ENCODE measurements at places on chromosomes 7 and 10.
A peak's percentile ranks its signal among the peaks of the same experiment; 100 is the strongest.

DNA sequence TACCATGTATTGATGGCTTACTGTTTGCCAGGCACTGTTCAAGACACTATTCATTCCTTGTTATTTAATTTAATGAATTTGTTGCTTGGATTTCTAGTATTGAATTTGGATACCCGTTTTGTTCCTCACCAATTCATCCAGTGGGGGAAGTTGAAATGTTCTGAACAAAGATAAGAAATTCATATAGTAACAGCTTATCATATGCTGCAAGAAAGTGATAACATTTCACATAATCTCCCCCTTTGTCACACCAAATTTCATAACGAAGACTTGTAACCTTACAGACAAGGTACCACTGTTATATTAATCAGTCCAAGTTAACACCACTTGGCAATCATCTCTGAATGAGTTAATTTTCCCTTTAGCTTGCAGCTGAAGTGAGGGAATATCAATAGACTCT is 42.1 kb downstream of the SCIN start:
- DNase-seq, result no peak

DNA sequence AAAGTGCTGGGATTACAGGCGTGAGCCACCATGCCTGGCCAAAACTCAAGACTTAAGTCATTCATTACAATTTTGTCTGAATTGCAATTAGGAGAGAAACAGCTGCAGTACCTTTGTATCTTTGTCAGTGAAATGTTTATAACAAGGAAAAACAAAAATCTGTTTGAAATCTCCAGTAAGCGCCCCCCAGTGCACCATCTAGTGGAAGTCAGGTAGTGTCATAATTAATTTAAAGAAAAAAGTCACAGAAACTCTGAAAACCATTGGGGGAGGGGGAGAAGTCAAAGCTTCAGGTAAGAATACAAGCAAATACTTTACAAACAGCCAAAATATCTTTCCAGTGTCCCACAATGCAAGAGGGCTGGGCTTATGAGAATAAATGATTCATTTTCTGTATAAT is 2.8 kb downstream of the MPP7 start:
- DNase-seq, result no peak

- DNase-seq, result no peak
These were observed 101.3 kb upstream of the LRRC4 start for GRCh38 chr7:128132426-128133069.

- DNase-seq, result no peak
These were observed 56.4 kb upstream of the PLPP4 start for GRCh38 chr10:120400601-120401000.

DNA sequence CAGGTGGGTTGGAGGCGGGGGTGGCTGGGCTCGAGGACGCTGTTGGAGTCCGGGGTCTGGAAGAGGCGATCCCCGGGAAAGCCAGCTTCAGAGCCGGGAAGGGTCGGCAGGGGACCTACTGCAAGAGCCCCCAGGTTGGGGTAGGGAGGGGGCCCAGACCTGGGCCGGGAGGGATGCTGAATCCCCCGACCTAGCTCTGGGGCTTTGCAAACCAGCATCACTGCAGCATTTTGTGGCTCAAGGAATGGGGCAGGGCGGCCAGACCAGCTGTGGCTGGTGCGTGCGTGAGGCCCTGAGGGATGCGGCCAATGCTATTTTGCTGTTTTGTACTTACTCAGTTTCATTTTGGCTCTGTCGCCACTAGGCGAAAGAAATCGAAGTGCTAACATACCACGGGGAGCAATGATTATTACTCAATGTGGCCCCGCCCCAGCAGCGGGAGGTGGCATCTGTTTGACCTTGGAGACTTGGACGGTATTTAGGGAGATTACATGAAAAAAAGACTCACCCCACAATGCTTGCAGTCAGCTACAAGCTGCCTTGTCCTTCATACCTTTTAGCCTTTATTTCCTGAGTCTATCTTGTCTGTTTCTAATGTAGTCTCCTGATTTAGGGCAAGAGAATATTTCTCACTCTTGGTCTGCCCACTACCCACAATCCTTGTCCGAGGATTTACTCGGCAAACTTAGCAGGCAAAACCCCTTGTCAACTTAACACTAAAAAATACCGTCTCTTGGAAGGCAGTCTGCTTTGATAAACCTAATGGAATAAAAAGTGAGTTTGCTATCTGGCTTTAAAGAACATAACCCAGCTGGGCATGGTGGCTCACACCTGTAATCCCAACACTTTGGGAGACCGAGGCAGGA is 16.2 kb downstream of the HSPB1 start:
- peak; percentile 70 for DNase-seq

GRCh38 chr10:22002591-22003176 is 846 bp downstream of the DNAJC1 start:
- no peak for DNase-seq

- DNase-seq, result no peak
These were observed 341.6 kb downstream of the RNLS start for GRCh38 chr10:88241501-88241900.

DNA sequence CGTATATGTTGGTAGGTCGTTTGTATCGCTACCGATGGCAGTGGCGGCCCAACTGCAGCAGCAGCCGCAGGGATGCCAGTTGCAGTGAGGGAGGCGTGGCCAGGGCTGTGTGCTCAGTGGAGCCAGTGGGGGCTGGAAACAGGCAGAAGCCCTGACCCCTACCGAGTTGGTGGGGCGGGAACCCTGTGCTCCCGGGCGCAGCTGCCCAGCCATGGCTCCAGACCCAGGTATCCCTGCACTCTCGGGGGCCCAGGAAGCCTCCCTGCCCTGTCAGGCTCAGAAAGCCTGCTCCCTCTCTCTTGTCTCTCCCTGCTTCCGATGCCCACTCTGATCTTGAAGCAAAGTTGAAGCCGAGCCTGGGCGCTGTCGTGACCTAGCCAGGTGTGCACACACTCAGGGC is 78.6 kb upstream of the ITGB1 start:
- DNase-seq, result no peak

GRCh38 chr7:8818406-8818805 is 385.0 kb downstream of the NXPH1 start:
- no peak for DNase-seq

GRCh38 chr7:13846386-13846785 is 143.1 kb downstream of the ETV1 start:
- no peak for DNase-seq

DNA sequence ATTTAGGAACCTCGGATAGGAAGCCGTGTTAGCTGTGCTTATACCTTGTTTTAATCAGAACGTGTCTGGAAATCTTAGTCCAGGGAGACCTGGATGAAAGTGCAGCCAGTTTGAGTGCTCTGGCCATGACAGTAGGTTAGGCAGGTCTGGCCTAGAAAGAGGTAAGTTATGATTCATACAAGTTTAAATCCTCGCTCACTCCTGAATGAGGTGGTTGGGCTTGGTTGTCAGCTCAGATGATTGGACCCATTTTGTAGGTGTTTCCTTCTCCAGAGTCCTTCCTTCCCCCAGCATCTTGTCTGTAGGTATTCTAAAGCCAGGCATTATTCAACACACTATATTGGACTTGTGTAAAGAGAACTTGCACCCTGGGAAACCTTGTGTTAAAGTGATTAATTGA is 561.9 kb upstream of the GALNT17 start:
- no peak for DNase-seq

DNA sequence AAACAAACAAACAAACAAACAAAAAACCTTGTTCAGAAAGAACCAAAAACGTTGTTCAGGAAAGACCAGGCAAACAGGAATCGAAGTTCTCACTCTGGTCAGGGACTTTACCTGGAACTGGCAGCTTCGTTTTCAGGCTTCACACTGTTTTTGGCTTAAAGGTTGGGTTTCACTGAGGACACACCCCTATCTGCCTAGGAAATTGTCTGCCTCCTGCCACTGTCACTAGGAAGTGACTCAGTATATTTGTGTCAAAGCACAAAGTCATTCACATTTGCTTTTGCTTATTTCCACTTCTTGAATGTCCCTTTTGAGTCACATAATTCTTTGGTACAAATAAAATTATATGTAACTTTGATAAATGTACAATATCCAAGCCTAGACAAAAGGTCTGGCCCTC is 37.9 kb downstream of the PNLIPRP3 start:
- no peak for DNase-seq

DNA sequence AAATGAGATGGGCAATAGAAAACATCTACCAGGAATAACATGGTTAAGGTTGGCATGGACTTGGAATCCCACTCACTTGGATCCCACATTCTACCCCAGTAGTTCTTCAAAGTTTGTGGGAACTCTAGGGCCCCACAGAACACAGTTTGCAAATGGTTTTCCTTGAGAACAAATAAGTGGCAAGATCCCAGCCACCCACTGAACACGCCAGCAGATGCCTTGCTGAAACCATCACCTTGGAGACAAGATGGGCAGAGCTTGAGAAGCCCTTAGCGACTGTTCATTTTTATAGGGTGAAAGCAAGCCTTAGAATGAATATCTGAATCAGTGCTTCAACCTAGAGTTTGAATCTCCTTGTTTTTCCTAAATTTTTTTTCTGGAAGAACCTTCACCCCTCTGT is 349.1 kb downstream of the RPS24 start:
- peak; percentile 17 for DNase-seq

DNA sequence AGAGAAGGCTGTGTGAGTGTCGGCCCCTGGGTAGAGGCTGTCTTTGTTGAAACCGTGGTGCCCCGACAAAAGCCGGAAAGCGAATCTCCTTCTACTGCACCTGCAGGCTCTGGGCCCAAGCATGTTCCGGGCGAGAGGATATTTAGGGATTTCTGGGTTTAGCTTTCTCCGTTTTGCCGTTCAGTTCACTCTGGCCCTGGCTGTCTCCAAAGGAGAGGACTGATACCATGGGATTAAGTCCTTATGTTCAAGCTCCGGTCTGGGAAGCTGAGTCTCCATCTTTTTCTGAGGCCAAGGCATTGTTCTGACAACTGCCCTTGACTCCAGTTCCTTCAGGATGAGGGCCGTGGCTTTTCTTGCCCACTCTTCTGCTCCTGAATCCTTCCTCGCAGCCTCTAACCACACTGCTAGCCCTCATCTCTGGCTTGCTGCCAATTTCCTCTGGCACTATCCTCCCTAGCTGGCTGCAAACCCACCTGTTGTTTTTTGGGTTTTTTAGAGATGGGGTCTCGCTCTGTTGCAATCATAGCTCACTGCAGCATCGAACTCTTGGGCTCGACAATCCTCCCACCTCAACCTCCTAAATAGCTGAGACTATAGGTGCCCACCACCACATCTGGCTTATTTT is 206.8 kb downstream of the SKIDA1 start:
- no peak for DNase-seq

- DNase-seq, result no peak
These were observed 43.2 kb downstream of the HHEX start for GRCh38 chr10:92732958-92733357.

DNA sequence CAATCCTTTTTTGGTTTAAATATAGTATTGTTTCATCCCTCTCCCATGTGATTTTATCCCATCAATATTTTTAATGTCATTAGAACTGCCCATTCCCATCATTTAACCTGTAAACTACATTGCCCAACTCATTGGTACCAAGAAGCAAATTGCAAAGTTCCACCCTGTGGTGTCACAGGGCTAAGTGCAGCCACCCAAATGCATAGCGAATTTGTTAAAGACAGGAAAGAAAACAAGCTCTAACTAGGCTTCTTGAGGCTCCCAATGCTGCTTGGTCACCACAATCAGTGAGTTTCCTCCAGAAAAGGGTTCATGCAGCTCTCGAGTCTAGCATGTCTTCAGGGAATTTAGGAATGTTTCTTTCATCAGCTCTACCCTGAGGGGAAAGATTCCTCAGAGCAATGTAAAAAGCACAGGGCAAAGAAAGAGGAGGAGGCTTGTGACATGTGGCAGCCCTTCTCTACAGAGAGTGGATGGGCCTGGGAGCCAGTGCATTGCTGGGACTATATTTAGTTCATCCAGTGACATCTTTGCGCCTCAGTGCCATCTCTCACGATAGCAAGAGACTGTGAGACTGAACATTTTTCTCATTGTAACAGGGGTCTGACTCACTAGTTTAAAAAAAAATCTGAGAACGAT is 58.1 kb downstream of the CAV1 start:
- DNase-seq, result no peak

DNA sequence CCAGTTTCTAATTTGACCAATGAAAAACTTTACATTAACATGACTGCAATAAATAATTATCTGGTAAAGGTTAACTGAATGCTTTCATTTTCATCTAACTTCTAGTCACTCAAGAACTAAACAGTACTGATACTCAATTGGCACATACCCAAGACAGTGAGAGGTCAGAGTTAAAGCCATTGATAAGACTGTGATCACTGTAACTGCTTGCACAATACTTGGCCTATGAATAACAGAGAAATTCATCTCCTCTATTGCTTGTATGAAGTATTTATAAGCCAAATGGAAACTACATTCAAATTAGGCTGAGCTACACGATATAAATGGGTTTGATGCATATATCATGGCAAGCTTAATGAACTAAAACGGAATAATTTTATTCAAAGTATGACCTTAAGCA is 43.0 kb downstream of the HERC4 start:
- no peak for DNase-seq

- no peak for DNase-seq
These were observed 491.8 kb upstream of the SEMA3A start for GRCh38 chr7:84686373-84686772.

GRCh38 chr10:95511314-95511713 is 49.9 kb downstream of the SORBS1 start:
- DNase-seq, result no peak

DNA sequence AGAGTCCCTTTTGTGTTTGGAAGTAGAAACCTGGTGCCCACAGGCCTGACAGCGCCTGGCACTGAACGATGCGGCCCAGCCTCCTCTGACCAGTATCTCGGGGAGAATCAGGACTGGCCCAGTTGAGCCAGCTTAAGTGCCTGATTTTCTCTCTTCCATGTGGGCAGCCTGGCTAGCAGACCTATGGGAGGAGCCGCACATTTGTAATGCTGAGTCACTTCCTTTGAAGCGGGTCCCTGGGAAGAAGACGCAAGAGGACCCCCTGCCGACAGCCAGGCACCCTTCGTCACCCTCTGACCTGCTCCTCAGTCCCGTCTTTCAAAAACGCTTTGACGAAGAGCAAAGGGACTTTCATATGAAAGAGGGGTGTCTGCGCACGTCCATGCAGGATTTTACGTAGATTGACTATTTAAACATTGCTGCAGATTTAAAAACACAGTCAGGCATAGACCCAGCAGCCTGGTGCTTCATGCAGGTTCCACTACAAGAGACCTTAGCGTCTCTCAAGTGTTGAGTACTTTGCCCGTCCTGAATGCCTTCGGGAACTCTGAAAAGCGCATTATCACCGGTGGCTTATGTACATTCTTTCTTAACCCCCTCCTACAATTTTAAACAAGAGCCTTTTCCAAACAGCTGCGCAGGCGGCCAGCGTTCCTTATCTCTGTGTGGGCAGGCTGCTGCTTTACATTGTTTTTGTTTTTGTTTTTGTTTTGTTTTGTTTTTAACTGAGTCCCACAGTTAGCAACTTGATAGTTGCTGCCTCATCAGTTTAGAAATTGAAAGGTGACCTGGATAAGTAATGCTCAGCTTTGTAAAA is 36.5 kb upstream of the AP5Z1 start:
- peak; percentile 17 for DNase-seq

GRCh38 chr7:150989456-150989855 is 1.4 kb upstream of the NOS3 start:
- DNase-seq, result no peak

- DNase-seq, result no peak
These were observed 16.6 kb downstream of the COL26A1 start for GRCh38 chr7:101379302-101379701.

- no peak for DNase-seq
These were observed 20.5 kb upstream of the AOC1 start for GRCh38 chr7:150831851-150832250.

Data from amygdala (tissue), 56 donors.